ENCODE measurements at places on chromosomes 16 and 17.

DNA sequence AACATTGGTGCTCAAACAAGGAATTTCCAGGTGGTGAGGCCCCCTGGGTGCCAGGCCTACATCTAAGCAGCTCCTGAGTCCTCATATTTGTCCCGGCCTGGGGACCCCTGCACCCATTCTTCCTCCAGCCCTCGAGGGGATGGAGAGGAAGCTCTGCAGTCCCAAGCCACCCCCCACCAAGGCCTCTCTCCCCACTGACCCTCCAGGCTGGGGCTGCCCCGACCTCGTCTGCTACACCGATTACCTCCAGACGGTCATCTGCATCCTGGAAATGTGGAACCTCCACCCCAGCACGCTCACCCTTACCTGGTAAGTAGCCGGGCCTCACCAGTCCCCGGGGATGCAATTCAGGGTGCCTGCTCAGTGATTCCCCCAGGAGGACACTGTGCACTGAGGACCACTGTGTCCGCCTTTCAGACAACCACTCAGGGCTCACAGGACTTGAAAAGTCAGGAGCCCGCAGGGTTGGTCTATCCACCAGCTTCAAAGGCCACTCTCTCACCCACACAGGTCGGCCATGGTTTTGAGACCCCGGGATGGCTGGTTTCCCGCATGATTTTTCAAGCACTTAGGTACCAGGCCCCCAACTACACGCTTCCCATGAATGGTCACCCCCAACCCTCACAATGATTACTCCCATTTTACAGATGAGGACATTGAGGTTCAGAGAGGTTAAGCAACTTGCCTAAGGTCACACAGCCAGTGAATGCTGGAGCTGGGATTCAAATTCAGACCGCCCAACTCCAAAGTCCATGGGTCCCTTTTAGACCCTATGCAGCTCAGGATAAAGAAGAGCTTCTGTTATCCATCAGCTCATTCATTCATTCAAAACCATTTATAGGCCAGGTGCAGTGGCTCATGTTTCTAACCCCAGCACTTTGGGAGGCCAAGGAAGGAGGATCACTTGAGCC lies 32.4 kb downstream of the IL21R start:
- DNase-seq = no peak

- DNase-seq = no peak
Observed at GRCh38 chr17:2982854-2983253, 80.6 kb downstream of the OR1D5 start.

DNA sequence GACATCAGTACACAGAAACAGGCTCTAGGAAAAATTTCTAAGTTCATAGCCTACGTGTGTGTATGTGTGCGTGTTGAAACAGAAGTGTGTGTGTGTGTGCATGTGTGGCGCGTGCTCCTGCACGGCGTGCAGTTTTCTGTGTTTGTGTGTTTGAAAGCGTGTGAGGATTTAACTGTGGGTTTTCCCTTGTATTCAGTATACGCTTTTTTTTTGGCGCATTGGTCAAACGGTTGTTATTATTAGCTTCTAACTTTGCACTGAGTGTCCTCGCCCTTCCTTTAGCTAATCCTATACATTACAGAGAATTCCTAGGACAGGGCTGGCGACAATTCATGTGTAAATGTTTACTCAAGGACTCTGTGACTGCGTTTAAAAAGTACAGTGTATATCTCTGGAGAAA lies 23.0 kb downstream of the TMC6 start:
- no peak for DNase-seq

GRCh38 chr16:76875898-76876297 lies 315.1 kb upstream of the MON1B start:
- no peak for DNase-seq

DNA sequence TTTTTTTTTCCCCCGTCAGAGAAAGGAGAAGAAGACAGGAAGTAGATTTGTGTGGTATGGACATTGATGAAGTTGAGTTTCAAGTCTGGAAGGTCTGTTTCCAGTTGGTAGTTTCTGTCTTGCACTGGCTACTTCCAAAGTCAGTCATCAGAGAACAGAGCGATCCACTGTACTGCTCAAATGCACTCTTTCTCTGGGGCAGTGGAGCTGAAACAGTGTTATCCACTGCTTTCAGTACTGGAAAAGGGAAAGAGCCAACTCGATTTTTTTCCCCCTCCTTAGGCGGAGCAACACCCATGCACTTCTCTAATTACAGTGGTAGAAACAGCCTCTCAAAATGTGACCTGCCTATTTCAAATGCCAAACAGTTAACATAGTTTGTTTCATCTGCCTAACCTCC lies 7.4 kb downstream of the PRKCA start:
- DNase-seq = no peak

- no peak for DNase-seq
Observed at GRCh38 chr17:82295472-82295814, 21.9 kb upstream of the CSNK1D start.

DNA sequence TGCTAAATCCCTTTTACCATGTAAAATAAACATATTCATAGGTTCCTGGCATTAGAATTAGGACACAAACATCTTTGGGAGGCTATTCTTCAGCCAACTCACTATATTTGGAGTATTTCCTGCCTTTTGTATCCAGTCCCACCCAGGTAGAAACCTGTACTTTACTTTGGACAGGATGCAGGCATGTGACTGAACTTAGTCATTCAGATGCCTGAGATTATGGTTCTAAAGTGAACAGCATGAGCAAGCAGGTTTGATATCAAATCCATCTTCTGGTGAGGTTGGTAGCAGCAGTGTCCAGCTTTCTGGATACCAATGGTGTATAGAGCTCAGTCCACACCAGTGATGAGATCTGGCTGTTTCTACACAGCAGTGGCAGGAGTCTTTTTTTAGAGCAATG lies 20.2 kb downstream of the CA10 start:
- DNase-seq = no peak

GRCh38 chr17:79690466-79690865 lies 40.3 kb upstream of the ENPP7 start:
- no peak for DNase-seq

GRCh38 chr16:53984936-53985335 lies 281.0 kb downstream of the FTO start:
- DNase-seq = no peak

DNA sequence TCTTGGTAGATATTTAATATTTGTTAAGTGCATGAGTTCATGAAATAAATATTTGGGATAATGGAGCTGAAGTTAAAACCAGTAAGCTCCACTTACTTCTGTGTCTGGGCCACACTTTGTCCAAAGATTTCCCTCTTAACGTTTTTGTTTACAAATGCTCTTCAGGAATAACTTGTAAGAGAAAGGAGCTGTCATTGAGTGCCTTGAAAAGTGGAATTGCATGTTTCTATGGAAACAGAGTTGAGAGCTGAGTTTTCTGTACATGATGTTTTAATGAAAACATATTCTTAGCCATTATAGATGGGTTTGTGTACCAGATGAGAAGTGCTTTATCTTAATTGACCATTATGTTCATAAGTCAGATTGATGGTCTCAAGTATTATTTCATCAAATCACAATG lies 1045.4 kb upstream of the EEF2KMT start:
- no peak for DNase-seq

GRCh38 chr17:43719578-43719977 lies 39.0 kb downstream of the SOST start:
- no peak for DNase-seq

GRCh38 chr16:4593086-4593485 lies 21.6 kb downstream of the UBALD1 start:
- DNase-seq = no peak

GRCh38 chr17:73191443-73192205 lies 1.2 kb upstream of the COG1 start:
- peak; percentile 65 for DNase-seq

GRCh38 chr17:8740486-8740885 lies 4.2 kb downstream of the CCDC42 start:
- DNase-seq = no peak

DNA sequence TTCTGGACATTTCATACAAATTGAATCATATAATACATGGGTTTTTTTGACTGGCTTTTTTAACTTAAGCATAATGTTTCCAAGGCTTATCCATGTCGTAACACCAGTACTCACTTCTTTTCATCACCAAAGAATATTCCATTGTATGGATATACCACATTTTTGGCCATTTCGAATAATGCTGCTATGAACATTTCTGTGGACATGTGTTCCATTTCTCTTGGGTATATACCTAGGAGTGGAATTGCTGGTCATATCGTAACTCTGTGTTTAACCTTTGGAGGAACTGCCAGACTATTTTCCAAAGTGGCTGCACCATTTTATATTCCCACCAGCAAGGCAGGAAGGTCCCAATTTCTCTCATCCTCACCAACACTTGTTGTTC lies 46.0 kb upstream of the WSB1 start:
- no peak for DNase-seq

GRCh38 chr17:75130632-75131277 lies 787 bp downstream of the NT5C start:
- DNase-seq = no peak

DNA sequence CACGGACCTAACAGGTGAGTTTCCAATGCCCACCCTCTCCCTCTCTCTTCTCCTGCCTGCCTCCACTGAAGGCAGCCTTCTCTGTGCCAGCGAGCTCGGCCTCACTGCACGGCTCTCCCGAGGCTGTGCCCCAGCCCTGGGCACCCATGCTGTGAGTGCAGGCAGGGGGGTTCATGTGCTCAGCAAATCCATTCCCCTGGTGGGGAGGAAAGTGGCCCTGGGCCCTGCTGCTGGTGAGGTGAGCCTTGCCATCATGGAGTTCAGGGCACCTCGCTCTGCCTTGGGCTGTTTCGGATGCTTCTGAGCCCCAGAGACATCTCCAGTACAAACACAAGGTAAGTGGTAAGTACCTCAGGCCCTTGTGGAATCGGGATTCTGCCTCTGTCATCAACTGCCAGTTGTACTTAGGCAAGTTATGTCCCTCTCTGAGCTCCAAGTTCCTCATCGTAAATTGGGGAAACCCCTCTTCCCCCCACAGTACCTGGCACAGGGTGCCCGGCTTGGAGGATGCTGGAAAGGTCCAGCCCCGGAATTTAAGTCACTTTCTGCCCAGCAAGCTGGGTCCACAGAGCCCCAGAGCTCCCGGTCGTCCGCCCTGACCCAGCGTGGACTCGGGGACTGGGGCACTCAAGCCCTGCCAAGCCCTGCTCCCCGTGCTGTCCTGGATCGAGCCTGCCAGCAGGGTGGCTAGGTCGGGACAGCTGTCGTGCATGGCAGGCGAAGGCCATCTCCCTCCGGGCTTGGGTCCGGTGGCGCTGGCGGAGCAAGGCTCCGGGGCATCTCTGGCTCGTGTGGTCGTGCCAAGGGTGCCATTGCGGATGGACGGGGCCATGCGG lies 684 bp upstream of the NUDT16L1 start:
- DNase-seq = no peak

- DNase-seq = no peak
Observed at GRCh38 chr16:70694088-70694867, 8.4 kb upstream of the MTSS2 start.

DNA sequence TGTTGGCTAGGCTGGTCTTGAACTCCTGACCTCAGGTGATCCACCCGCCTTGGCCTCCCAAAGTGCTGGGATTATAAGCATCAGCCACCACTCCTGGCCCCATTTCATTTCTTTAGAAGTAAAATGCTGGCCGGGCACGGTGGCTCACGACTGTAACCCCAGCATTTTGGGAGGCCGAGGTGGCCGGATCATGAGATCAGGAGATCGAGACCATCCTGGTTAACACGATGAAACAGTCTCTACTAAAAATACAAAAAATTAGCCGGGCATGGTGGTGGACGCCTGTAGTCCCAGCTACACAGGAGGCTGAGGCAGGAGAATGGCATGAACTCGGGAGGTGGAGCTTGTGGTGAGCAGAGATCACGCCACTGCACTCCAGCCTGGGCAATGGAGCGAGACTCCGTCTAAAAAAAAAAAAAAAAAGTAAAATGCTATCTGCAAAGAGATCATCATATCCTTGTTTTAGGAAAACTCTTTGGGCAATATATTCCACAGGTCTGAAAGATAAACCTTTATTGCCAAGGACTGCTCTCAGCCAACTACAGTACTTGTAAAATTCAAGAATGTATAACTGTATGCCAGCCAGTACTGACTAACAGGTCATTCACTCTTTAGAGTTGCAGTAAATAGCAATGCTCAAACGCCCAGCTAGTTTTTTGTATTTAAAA lies 3.8 kb downstream of the GJC1 start:
- no peak for DNase-seq

DNA sequence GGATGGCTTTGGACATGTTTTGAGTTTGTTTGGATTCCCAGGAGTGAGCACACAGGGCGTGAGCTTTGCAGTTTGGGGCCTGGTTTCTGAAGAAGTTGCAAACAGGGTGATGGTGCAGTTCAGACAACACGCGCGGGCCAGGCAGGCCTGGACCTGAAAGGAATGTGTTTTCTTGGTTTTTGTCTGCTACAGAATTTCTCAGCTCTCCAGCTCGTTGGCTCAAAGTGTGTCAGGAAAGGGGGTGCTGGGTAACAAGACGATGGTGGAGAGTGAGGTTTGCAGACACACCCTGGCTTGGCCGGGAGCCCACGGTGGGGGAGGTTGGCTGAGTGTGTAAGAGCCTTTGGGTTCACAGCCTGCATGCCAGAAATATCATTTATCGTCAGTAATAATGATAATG lies 82.3 kb downstream of the CMIP start:
- DNase-seq = no peak

- no peak for DNase-seq
Observed at GRCh38 chr16:69486724-69487123, 62.3 kb downstream of the CYB5B start.

DNA sequence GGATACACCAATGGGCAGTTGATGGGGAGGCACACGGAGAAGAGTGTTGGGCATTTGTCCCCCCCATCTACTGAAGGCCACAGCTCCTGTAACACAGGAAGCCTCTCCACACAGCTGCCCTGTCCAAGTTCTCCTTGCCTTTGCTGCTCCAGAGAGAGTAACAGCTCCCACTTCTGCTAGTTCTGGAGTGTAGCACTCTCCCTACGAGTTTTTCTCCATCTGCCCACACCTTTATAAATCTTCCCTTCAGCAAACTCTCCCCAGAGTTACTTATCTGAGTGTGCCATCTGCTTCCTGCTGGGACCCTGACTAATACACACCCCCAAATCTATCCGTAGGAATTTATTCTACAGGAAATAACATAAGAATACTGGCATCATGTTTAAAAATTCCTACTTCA lies 42.6 kb upstream of the ERN1 start:
- peak; percentile 25 for DNase-seq

DNA sequence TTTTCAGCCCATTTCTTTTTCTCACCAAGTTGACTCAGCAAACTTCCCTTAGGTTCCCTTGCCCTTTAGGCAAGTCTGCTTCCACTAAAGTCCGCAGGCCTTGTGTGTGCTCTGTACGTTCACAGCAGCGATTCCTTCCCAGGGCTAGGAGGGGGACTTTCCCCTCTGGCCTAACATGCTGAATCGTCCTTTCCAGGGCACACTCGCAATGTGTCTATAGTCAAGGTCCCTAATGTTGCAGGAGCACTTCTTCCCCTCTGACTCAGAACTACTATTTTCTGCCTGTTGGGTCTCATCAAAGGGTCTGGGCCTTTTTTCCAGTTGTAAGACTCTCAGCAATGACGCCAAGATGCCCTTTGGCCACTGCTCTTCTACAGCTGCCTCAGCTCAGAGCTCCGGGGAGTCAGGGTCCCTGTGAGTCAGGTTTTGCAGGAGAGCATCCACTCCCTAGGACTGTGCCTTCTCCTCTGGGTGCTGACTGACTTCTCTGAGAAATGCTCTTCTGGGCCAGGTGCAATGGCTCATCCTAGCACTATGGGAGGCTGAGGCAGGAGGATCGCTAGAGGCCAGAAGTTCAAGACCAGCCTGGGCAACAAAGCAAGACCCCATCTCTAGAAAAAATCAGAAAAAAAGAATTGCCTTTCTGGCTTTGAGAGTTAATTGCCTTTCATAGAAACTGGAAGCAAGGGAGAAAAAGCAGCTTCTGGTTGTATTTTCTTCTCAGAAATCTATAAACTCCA lies 64.4 kb upstream of the TBX2 start:
- DNase-seq = no peak

GRCh38 chr17:2312736-2313135 lies 9.0 kb downstream of the SRR start:
- no peak for DNase-seq

Measured in CMK (cell line).